ENCODE measurements at places on chromosomes 5 and 9.
A peak's percentile ranks its signal among the peaks of the same experiment; 100 is the strongest.

DNA sequence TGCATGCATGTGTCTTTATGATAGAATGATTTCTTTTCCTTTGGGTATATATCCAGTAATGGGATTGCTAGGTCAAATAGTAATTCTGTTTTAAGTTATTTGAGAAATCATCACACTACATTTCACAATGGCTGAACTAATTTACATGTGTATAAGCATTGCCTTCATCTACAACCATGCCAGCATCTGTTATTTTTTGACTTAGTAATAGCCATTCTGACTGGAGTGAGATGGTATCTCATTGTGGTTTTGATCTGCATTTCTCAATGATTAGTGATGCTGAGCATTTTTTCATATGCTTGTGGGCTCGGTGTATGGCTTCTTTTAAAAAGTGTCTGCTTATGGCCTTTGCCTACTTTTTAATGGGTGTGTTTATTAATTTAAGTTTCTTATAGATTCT lies 102.3 kb upstream of the CCDC112 start:
- DNase-seq = no peak

DNA sequence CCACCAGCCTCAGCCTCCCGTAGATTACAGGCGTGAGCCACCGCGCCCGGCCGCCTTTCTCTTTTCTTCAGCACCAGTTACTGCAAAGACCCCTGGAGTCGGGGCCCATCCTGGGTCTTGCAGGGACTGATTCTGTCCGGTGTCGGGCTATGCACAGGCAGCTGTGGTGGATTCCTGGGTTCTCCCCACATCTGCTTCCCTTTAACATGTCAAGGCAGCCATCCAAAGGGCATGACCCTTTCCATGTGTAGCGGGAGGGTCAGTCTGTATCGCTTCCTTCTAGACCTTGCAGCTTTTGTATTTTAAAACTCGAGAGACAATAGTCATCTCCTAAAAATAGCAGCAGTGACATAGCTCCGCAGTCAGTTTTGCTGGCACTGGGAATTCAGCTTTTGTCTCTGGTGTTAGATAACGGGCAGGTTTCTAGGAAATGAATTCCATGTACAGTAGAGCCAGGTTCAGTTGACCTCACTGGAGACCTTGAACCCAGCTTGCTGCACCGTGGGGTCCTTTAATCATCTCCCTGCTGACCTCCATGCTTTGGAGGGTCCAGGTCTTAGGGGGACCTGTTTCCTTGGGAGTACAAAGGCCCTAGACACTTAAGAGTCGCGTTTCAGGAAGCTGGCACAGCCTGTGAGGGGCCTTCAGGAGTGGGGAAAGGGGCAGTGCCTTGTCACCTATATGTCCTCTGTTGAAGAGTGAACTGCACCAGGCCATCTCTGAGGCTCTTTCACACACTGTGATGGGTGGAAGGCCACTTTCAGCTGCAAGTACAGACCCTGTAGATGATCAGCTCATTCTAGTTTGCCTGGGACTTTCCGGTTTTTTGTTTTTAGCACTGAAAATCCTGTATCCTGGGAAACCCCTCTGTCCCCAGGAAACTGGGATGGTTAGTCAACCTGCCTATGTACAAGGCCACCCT lies 13.8 kb downstream of the ANKRD33B start:
- no peak for DNase-seq

DNA sequence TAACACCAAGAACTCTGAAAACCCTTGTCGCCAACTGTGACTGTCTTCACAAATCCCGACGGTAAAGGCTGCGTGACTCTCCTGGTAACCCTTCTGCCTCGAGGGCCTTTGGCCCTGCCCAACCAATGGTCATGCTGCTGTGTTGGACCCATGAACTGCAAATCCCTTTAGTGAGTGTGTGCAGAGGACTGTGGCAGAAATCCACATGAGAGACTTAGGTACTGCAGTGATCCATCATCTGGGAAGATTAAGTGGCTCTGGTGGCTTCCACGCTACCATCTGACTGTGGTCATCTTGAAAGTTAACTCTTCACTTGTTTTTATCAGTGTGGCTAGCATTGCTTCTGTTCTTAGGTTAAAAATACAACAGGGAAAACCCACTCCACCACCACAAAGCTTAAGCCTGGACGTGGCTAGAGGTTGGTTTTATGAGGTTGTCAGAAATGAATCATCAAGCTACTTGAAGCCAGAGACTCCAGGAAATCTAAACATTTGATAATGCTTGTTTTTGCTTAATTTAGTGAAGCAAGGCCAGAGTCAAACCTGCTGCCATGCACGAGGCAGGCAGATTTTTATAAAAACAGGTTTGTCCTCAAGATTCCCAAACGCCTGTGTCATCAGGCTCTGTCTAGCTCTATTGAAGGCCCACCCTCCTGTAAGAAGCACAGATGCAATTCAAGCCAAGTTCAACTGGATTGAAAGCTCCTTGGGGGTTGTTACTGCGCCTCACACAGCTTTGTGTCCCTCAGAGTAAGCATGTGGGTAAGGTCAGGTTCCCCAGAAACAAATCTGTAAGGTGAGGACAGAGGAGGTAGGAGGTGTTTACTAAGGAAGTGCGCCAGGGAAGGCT lies 52.7 kb upstream of the ERCC6L2 start:
- DNase-seq = no peak

DNA sequence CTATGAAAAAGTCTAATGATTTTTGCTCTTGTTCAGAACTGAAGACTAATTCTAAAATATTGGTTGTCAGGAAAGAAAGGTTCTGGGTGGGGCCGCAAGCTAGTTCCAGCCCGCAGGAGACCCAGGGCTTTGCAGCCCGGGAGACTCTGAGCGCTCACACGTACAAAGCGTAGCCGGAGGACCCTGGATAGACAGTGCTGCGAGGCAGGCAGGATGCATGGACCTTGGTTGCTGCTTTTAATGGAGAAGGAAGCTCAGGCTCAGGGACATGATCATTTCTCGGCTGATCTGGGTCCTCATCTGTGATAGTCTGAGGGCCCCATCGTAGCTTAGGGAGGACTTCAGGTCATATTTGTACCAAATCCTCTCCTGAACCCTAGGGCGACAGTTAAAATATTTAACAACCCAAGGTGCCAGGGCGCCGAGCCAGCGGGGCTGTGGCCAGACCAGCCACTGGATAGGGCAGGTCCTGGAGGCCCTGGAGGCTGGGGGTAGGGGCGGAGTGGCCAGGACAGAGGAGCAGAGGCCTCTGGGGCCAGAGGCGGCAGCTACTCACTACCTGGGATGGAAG lies 70.1 kb upstream of the UNC5A start:
- DNase-seq = peak; percentile 10

DNA sequence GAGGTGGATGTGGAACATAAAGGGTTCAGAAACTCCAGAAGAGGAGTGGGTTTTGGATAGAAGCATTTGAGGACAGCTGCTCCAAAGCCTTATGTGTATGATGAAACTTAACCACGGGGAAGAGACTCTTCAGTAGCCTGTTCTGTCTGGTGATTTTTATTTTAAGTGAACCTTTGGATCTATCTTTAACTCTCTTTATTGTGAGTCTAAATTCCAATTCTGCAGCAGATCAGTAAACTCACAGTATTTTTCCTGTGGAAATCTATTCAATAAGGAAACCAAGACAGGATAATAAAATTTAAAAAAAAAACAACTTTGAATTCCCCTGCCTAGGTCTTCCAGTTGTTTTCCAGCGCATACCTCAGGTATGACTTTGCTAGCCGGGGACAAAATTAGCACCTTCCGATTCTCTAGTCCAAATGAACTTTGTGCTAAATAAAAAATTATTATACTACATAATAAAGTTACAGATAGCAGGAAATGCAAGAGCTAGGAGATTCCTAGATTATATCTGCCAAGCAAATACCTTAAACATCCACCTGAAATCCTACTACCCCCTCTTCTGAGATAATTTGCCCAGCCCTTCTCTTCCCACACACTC lies 101.9 kb downstream of the NLN start:
- DNase-seq = no peak

DNA sequence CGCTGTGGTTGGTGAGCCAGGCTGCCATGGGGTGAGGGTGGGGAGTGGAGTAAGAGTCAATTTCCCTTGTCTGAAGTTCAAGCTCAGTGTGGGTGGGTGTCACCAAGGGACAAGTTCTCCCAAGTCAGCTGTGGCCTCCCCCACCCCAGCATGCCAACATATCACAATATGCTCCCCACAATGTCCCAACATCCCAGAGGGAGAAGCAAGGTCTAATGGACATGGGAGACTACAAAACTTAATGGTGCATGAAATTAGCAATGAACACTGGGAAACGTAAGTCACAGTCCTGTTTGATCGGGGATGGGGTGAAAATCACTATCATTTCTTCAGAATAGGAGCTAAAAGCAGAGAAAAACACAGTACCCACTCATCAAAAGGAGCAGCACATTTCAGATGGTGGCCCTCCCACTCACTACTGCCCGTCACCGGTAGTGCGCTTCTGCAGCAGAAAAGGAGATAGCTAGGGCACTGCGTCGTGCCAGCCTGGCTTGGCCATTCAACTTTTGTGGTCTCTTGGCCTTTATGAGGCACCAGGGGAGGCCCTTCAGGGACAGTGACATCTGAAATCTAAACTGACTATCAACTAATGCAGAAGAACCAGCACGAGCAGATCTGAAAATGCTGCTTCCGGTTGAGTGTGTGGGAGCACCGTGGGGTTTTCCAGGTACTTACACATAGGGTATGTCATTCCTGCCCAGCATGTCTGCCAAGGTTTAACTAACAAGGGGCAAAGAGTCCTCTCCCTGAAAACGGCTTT lies 20.5 kb upstream of the NDFIP1 start:
- DNase-seq = no peak

DNA sequence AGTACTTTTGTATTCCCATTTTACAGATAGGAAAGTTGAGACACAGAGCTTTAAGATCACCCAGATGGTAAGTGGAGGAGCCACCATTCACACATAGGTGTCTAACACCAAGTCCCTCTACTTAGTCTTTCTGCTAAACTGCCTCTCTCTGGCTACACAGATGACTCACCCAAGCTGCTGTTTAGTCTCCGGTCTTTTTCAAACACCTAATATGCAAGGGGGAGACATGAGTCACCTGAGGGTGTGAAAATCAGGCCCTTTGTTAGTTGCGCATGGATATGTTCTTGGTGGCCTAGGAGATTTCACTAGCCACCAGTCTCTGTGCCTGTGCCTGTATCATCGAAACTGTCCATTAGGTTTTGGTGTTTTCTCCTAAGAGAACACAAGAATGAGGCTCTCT lies 117.8 kb downstream of the MAST4 start:
- DNase-seq = no peak

- DNase-seq = no peak
These were observed 30.8 kb downstream of the WDR41 start for GRCh38 chr5:77461287-77461686.

GRCh38 chr9:134635351-134636148 lies 6.1 kb upstream of the COL5A1 start:
- DNase-seq = no peak

- no peak for DNase-seq
These were observed 143.9 kb downstream of the SLIT3 start for GRCh38 chr5:169157064-169157463.

GRCh38 chr5:35145691-35146317 lies 84.5 kb downstream of the PRLR start:
- no peak for DNase-seq

- no peak for DNase-seq
These were observed 208.3 kb upstream of the MAP3K1 start for GRCh38 chr5:56607074-56607473.

DNA sequence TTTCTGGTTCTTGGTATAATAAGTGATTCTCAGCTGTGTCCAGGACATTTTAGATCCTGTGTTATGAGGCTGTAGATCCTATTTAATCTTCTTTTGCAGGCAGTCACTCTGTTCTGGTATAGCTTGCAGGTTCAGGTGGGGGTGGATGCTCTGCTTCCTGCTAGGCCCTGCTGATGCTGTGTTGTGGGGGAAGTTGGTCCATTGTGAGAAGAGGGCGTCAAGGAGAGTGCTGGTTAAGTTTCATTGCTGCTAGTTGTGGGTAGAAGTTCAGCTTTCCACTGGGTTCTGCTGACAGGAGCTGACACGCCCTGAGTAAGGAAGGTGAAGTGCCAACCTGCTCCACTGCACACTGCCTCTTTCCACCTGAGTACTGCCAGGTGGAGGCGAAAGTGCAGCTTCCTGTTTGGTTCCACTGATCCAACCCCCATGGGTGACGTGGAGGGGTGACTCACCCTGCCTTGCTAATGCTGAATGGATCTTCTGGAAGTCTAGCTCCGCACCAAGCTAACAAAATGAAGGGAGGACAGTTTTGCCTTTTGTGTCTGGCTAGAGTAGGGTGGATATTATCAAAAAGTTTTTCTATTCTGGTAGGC lies 16.3 kb downstream of the NMRK1 start:
- DNase-seq = peak; percentile 35

Data from naive thymus-derived CD8-positive, alpha-beta T cell (primary cell).